ENCODE measurements at places on chromosomes 3 and 15.

DNA sequence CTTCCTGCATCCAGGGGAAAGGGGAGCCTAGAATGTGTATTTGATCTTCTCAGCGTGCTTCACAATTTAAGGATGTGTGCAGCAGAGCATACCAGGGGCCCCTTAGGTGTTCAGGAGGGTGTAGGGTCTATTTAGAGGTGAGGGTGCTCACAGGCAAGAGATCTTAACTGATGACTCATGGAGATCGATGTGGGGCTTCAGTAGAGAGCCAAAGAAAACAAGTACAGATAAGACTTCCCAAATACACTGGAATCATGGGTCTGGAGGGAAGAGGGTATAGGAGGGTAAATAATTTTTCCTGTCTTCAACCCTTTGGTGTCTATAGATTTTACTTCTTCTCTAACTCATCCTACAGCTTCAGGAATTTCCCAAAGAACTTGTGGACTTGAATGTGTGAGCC is 170.2 kb upstream of the LRRC3B start:
- H3K27ac ChIP-seq, result no peak overlapping the region
- H3K27me3 ChIP-seq, result no peaks in the 10 kb centered on the region
- peaks cover 5% of the 10 kb centered on the region for H3K4me1 ChIP-seq
- H3K36me3 ChIP-seq, result no peaks in the 10 kb centered on the region

DNA sequence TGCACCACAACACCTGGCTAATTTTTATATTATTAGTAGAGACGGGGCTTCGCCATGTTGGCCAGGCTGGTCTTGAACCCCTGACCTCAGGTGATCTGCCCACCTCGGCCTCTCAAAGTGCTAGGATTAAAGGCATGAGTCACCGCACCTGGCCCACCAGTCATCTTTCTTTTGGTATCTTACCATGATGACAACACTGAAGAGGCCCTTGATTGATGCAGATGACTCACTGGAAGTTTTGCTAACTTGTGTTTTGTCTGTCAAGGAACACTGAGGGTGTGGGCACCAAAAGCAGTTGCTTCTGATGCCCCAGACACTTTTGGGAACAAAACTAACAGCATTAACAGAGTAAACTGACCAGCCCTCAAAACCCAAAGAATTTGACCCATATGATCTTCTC is 88.3 kb downstream of the MYO5A start:
- H3K4me3 ChIP-seq, result no peak overlapping the region
- DNase-seq, result no peak
- no peaks in the 10 kb centered on the region for H3K4me1 ChIP-seq

DNA sequence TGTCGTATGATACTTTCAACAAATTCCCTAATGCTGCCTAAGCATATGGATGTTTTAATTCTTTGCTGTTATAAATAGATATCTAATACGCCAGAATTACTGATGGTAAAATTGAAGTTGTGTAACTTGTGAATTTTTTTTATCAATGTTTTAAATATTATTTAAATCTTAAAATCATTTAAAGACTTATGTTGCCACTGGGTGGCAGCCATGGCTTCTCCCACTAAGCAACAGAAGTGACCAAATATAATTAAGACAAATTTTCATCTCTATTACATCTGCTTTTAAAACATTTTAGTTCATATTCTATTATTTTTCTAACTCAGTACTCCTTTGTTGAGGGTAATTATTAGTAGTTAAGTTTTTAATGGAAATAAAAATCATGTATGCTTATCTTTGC is 8.1 kb upstream of the IL20RB start:
- no peaks in the 10 kb centered on the region for H3K4me1 ChIP-seq
- H3K27me3 ChIP-seq, result no peaks in the 10 kb centered on the region
- H3K27ac ChIP-seq, result no peak overlapping the region
- peaks cover 29% of the 10 kb centered on the region for H3K36me3 ChIP-seq

GRCh38 chr3:18300916-18301315 is 124.2 kb downstream of the SATB1 start:
- peaks cover 4% of the 10 kb centered on the region for H3K27me3 ChIP-seq
- no peak for DNase-seq
- H3K4me3 ChIP-seq, result no peak overlapping the region
- peaks cover 12% of the 10 kb centered on the region for H3K36me3 ChIP-seq
- H3K4me1 ChIP-seq, result peaks cover 9% of the 10 kb centered on the region

DNA sequence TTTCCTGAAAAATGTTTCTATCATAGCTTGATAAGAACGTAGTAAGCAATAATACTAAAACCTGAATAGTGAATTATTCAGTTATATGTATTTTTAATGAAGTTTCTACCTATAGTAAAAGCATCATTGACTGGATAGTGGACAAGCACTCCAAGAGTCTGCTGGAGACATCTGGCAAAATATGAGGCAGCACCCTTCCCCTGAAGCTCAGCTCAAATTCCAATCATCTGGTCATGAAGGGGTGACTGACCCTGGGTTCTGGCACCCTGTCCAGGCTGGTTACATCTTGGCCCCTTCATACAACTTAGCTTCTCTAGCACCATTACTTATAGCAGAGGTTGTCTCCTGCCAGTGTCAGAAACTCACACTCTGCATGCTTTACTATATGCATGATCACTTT is 455.4 kb downstream of the RAP2B start:
- H3K4me3 ChIP-seq, result no peak overlapping the region
- no peak overlapping the region for H3K27ac ChIP-seq
- DNase-seq, result no peak
- H3K36me3 ChIP-seq, result no peaks in the 10 kb centered on the region
- no peaks in the 10 kb centered on the region for H3K27me3 ChIP-seq

- DNase-seq, result no peak
- H3K27me3 ChIP-seq, result no peaks in the 10 kb centered on the region
- H3K4me3 ChIP-seq, result no peak overlapping the region
- H3K27ac ChIP-seq, result peak overlapping the region; percentile 69
- no peaks in the 10 kb centered on the region for H3K36me3 ChIP-seq
Measured at GRCh38 chr15:31361764-31362515, 35.3 kb downstream of the KLF13 start.

DNA sequence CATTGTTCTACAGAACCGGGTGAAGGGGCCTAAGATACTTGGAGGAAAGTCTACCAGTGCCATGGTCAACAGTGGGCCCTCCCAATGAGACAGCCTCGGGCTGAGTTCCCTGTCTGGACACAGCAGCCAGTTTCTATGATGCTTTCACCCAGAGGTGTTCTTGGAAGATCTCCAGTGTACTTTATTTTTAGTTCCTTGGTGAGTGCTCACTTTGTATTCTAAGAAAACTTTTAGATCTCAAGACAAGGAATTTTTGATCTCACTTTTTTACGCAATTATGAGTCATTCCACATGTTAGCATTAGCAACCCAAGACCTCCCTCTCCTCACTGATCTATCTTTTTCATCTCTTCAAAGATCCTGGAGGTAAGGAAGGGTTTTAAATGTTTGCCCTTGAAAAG is 287.7 kb downstream of the RORA start:
- no peaks in the 10 kb centered on the region for H3K27me3 ChIP-seq
- DNase-seq, result no peak
- peaks cover 12% of the 10 kb centered on the region for H3K4me1 ChIP-seq
- no peak overlapping the region for H3K27ac ChIP-seq

- peaks cover 45% of the 10 kb centered on the region for H3K4me1 ChIP-seq
- DNase-seq, result no peak
- peaks cover 24% of the 10 kb centered on the region for H3K27me3 ChIP-seq
- H3K36me3 ChIP-seq, result no peaks in the 10 kb centered on the region
- peak overlapping the region; percentile 36 for H3K27ac ChIP-seq
Measured at GRCh38 chr3:14398797-14399106, 3.7 kb upstream of the SLC6A6 start.

GRCh38 chr3:69082361-69082760 is 2.2 kb upstream of the UBA3 start:
- H3K27me3 ChIP-seq, result peaks cover 2% of the 10 kb centered on the region
- peaks cover 8% of the 10 kb centered on the region for H3K36me3 ChIP-seq
- H3K4me1 ChIP-seq, result peaks cover 76% of the 10 kb centered on the region
- DNase-seq, result no peak

GRCh38 chr3:77919244-77919643 is 879.3 kb downstream of the ROBO2 start:
- no peak overlapping the region for H3K27ac ChIP-seq
- H3K36me3 ChIP-seq, result no peaks in the 10 kb centered on the region
- H3K4me3 ChIP-seq, result no peak overlapping the region
- H3K4me1 ChIP-seq, result no peaks in the 10 kb centered on the region

GRCh38 chr3:161412123-161412522 is 40.8 kb upstream of the SPTSSB start:
- peaks cover 9% of the 10 kb centered on the region for H3K36me3 ChIP-seq
- no peak overlapping the region for H3K4me3 ChIP-seq
- DNase-seq, result no peak
- H3K27ac ChIP-seq, result no peak overlapping the region
- H3K4me1 ChIP-seq, result peaks cover 17% of the 10 kb centered on the region

DNA sequence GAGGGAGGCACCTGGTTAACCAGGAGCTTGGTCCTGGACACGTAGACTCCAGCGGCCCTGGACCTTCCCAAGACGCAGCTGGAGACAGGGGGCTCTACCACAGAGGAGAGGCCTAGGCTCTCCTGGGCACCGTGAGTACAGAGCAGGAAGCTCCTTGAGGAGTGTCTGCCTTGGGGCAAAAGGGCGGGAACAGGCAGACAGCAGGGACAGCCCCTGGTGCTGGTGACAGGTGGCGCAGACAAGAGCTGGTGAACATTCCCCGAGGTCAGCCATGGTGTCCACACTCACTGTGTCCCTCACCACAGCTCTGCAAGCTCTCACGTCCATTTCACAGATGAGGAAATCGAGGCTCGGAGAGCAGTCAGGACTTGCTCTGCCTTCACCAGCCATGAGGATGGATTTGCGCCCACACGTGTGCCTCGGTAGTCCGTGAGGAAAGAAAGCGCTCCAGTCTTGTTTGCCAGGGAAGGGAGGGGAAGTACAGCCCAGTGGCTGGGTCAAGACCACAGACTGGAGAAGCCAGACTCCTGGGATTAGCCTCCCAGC is 2.6 kb upstream of the PLXNA1 start:
- H3K27ac ChIP-seq, result no peak overlapping the region
- no peak overlapping the region for H3K4me3 ChIP-seq
- H3K36me3 ChIP-seq, result peaks cover 1% of the 10 kb centered on the region
- H3K27me3 ChIP-seq, result peaks cover 48% of the 10 kb centered on the region

GRCh38 chr15:96359616-96360521 is 29.4 kb downstream of the NR2F2 start:
- no peak overlapping the region for H3K27ac ChIP-seq
- peaks cover 64% of the 10 kb centered on the region for H3K4me1 ChIP-seq
- peak; percentile 79 for DNase-seq

GRCh38 chr15:82854554-82854953 is 45.1 kb downstream of the WHAMM start:
- H3K27ac ChIP-seq, result no peak overlapping the region
- no peak for DNase-seq
- no peak overlapping the region for H3K4me3 ChIP-seq
- peaks cover 44% of the 10 kb centered on the region for H3K4me1 ChIP-seq

DNA sequence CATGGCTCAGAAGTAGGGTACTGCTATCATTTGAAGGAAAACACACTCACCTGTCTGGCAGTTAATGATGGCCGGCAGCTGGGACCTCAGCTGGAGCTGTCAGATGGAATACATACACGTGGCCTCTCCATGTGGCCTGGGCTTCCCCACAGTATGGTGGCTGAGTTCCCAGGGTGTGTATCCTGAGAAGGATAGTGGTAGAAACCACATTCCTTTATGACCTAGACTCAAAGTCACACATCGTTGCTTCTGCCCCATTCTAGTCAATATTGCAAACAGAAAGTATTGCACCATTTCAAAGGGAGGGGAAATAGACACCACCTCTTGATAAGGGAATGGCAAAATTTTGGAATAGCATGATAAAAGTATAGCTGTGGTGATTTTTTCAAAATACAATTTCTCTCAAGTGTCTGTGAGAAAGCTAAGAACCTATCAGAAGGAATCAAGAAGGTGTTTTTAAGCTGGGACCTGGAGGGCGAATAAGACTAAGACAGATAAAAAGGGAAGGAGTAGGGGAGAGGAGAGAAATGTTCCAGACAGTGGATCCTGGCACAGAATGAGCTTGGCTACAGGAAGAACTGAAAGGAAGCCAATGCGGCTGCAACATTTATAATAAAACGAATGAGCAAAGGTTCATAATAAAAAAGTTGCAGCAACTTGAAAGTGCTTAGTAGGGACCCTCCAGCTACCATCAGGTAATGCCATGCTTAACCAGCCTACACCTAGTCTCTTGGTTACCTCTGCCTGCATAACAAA is 40.1 kb upstream of the GALNT15 start:
- no peak for DNase-seq
- peaks cover 6% of the 10 kb centered on the region for H3K27me3 ChIP-seq
- no peak overlapping the region for H3K27ac ChIP-seq
- H3K36me3 ChIP-seq, result peaks cover 10% of the 10 kb centered on the region
- H3K4me1 ChIP-seq, result no peaks in the 10 kb centered on the region

GRCh38 chr15:43771816-43772215 is 5.0 kb downstream of the ELL3 start:
- H3K36me3 ChIP-seq, result peaks cover 56% of the 10 kb centered on the region
- no peak overlapping the region for H3K4me3 ChIP-seq
- H3K27ac ChIP-seq, result peak overlapping the region; percentile 79
- no peaks in the 10 kb centered on the region for H3K4me1 ChIP-seq
- no peak for DNase-seq

- no peak for DNase-seq
- H3K4me3 ChIP-seq, result no peak overlapping the region
- no peak overlapping the region for H3K27ac ChIP-seq
Measured at GRCh38 chr3:13375464-13375863, 44.7 kb downstream of the NUP210 start.

GRCh38 chr15:68500363-68501258 is 68.6 kb upstream of the ITGA11 start:
- DNase-seq, result no peak
- no peak overlapping the region for H3K4me3 ChIP-seq
- H3K36me3 ChIP-seq, result no peaks in the 10 kb centered on the region
- no peak overlapping the region for H3K27ac ChIP-seq
- H3K27me3 ChIP-seq, result peaks cover 9% of the 10 kb centered on the region

DNA sequence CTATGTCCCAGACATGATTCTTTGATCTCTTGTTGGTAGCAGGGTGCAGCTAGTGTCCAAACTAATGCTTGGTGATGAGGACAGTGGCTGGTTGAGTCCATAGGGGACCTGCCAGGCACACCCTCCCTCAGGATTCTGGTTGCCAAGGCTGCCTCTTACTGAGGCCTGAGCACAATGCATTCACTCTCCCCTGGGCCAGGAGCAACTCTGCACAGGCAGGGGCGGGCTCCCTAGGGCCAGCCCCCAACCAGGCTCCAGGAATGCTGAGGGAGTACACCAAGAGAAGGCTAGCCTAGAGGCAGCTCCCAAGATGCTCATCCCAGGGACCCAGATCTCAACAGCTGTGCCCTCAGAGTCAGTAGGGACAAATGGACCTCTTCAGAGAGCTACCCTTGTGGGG is 46.2 kb upstream of the HERC1 start:
- no peaks in the 10 kb centered on the region for H3K27me3 ChIP-seq
- H3K36me3 ChIP-seq, result no peaks in the 10 kb centered on the region
- no peak overlapping the region for H3K27ac ChIP-seq
- DNase-seq, result no peak
- H3K4me3 ChIP-seq, result no peak overlapping the region

DNA sequence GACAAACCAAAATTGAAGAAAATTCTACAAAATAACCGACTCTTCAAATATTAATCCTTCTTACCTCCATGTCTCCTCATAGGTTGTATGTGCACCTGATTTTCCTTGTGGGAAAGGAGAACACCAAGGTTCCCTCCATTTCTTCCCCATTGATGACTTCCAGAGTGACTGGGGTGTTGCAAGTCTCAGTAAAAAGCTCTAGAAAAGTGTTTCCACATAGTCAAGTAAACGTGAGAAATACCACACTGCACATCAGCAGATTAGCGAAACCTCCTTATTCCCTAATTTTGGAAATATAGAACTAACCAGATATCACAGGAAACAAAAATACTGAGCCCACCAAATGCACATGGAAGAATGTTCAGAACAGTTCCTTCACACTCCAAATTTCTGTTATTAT is 4.9 kb upstream of the RPN1 start:
- H3K4me3 ChIP-seq, result no peak overlapping the region
- no peak for DNase-seq
- peaks cover 13% of the 10 kb centered on the region for H3K4me1 ChIP-seq
- H3K27me3 ChIP-seq, result no peaks in the 10 kb centered on the region
- no peak overlapping the region for H3K27ac ChIP-seq
